Activated T-cell treated with anti-CD3 and anti-CD28 coated beads for 24 hours (primary cell): ENCODE measurements at places on chromosomes 5 and 9.

DNA sequence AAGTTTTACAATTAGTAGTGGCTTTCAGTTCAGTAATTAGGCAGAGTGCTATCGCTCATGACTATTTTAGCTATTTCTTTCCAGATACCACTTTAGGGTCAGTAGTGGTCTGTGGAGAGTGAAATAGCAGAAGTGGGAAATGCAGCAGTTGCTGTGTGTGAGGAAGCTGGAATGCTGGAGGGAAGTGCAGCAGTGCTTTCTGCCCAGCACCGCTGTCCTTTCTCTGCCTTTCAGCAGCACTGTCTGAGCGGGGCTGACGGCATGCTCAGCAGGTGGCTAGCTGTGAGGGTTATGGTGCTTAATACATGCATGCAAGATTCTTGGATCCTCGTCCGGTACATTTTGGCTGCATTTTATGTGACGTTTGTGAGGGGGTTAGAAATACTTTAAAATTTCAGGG is 213.9 kb downstream of the PBX3 start:
- DNase-seq, result no peak

DNA sequence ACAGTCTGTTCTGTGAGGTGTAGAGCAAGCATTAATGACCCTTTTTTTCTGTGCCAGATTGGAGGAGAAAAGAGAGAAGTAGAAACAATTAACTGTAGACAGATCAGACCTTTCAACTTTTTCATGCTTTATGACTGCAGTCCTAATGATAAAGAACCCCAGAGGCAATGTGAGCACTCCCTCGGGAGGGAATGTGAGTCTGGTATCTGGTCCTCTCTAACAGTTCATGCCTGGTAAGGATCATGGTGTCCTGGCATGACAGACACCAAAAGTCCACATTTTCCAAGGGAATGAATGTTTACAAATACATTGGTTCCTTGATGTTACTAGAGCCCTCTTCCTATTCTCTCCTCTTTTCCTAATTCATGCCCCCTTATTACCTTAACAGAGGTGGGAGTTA is 70.3 kb downstream of the MTAP start:
- DNase-seq, result no peak

- no peak for DNase-seq
Measured at GRCh38 chr5:133921069-133921468, 47.4 kb downstream of the C5orf15 start.

- no peak for DNase-seq
Measured at GRCh38 chr5:89016741-89017303, 133.8 kb upstream of the MEF2C start.

DNA sequence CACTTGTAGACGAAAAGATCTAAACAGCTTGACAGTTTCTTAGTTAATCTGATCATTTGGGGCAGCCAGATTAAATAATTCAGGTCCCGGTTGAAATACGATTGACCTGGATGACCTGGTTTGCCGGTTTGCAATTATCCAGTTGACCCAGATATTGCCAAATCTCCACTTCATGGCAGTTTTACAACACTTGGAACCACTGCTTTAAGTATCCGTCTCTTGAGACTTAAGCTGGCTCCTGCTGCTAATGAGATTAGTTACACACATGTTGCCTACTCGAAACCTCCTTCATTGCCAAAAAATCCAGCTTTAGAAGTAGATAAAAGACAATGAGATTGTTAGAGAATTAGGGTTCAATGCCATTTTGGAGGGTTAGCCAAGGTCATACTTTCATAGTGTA is 136.2 kb upstream of the HAPLN1 start:
- DNase-seq, result no peak

DNA sequence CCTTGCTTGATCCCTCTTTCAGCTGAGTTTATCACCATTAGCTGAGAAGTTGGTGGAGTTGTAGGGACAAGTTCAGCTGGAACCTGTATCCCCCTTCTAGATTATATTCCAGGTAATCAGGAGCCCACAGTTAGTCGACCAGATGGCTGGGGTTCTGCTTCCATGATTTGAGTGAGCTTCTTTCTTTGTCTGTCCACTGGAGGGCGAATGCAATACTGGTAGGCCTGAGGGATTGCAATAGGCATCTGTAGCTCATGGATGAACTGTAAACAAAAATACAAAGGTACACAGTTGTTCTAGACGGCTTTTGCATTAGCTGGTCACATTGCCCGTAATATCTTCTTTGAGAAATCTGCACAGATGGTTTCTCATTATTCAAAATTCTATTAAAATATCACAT is 88.9 kb downstream of the PCSK5 start:
- DNase-seq, result no peak

- no peak for DNase-seq
Measured at GRCh38 chr5:83157163-83157562, 79.8 kb downstream of the XRCC4 start.

GRCh38 chr9:88280816-88281382 is 107.3 kb upstream of the SPIN1 start:
- DNase-seq, result no peak

GRCh38 chr5:1040571-1040970 is 32.0 kb downstream of the NKD2 start:
- DNase-seq, result no peak

DNA sequence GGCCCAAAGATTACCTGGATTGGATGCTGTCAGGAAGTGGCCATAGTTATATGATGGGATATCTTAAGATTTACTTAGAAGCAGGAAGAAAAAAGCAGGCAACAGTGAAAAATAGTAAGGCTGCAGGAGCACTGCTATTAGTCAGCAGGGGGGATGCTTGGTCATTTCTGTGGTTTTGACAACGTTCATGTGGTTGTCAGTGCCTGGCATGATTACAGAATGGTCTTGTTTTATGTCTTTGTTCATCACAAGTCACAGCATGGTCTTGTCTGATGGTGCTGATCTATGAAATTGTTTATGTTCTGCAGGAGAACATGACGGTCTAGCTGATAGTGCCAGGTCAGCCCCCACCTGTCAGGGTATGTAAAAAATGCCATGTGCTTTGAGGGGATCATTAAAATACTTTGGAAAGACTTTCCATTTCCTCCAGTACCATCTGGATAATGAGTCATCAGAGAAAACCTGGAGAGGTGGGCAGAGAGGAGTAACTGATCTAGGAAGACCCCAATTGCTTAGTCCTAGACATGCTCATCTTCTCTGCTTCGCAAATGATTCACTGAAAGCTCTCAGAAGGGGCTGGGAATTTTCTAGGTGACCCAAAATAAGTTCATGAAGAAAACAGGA is 48.5 kb downstream of the PLGRKT start:
- DNase-seq, result no peak

DNA sequence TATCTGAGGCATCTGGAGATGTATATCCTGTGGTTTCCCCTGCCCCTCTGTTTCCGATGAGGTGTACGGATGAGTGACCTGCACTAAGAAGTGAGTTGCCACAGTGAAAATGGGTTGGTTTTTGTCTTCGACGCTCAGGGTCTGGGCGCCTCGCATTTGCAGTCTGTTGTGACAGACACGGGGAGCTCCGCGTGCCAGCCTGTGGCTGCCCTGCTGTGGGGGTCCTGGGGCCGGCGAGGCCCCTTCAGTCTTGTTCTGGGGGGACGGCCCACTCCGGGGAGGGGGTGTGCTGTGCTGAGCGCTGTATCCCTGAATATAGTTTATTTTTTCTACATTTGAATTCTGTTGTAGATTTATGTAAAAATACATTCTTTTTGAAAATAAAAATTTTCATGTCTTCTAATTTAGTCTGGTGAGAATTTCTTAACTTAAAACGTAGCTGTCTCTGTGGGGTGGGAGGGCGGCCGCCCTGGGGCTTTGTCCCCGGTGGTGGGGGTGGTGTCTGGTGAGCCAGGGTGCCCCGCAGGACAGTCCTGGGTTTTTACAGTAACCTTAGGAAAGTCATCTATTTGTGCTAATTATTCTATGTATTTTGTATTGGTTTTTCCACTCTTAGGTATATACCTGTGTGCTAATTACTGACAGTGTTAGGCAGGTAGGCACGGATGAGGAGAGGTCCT is 4.7 kb downstream of the RNU6ATAC start:
- DNase-seq, result no peak

GRCh38 chr9:116697887-116698286 is 10.8 kb downstream of the TRIM32 start:
- no peak for DNase-seq

DNA sequence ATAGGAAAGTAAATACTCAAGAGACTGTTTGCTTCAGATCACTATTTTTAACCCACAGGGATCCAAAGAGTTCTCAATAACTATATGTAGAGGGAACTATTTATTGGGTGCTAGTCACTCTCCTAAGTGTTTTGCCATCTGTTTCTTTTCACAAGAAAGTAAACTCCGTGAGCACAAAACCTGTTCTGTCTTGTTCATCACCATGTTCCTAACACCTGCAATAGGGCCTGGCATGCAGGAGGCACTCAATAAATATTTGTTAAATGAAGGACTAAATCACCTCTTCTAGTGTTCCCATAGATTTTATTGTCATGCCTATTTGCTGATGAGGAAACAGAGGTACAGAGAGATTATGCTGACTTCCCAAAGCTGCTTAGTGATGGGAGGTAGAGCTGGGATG is 118.2 kb downstream of the VCAN start:
- DNase-seq, result no peak

DNA sequence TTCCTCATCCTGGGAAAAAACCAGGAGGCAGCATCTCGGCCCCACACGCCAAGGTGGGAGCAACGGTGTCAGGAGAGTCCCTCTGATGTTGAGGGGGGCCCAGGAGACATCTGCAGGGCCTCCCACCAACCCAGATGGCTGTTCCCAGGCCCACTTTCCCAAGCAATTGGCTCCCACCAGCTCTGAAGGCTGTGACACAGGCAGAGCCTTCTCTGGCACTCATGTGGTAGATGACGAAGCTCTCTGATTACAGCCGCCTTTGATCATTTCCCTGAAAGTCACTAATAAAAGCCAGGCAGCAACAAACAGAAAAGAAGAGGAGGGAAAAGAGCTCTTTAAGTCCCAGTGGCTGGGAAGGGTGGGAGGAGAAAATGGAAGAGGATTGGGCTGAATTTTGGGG is 226.5 kb downstream of the CDK5RAP2 start:
- no peak for DNase-seq

GRCh38 chr9:134936346-134937163 is 18.8 kb upstream of the FCN1 start:
- no peak for DNase-seq

DNA sequence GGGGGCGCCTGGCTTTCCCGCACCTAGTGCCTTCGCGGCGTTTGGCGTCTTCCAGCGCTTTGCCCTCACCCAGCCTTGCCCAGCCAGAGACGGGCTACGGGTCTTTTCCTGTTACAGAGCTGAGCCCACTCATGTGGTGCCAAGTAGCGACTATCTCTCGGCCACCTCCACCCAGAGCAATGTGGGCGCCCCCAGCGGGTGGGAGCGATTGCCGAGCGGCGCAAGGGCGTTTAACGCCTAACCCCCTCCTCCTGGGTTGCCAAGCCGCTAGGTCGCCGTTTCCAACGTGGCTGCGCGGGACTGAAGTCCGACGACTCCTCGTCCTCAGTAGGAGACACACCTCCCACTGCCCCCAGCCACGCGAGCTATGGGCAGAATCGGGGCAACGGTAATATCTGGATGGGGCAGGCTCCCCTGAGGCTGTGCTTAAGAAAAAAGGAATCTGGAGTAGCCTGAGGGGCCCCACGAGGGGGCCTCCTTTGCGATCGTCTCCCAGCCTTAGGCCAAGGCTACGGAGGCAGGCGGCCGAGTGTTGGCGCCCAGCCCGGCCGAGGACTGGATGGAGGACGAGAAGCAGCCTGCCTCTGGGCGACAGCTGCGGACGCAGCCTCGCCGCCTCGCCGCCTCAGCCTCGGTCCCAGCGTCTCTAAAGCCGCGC is 5.8 kb downstream of the TLX3 start:
- no peak for DNase-seq

- DNase-seq, result no peak
Measured at GRCh38 chr5:156128026-156128425, 198.9 kb upstream of the SGCD start.

DNA sequence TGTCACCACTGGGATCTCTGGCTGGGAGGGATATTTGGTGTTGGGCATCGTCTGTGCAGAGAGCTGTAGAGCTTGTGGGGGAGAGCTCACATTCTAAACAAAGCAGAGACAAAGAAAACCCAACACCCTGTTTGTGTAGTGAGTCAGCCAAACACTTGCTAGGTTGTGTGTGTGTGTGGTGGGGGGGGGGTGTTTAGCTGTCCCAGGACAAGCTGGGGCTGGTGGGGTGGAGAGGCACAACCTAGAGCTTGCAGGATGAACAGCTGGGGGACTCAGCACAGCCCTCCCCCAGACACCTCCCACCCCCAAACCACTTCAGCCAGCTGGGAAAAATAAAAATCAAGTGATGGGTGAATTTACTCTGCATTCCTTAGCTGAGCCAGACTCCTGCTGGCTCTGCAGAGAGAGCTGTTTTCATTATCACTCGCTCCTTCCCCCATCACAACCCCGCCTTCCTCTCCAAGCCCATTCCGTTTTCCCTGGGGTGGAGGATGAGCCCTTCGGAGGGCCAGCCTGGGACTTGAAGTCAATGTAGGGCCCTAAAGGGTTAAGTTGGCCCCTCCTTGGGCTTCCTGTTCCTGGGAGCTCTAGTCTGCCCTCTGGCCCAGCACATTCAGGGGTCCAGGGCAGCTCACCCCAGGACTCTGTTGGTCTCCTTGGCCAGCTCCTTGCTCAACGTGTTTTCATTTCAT is 2.6 kb downstream of the OLFML2A start:
- DNase-seq, result no peak

GRCh38 chr9:123438321-123438720 is 82.3 kb downstream of the CRB2 start:
- DNase-seq, result no peak

DNA sequence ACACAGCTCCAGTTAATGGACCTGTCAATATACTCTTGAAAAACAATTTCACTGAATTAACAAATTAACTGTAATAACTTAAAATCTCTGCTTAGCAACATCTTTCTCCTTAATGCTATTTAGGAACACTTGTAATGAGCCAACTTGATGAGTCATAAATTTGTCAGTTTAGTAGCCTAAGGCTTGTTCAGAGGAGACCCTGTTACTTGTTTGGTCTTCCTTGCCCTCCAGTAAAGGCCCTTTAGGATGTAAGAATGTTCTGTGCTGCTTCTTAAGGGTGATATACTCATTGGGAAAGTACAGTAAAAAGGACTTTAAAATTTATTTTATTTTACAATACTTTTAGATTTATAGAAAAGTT is 11.4 kb upstream of the MATR3 start:
- DNase-seq, result no peak

DNA sequence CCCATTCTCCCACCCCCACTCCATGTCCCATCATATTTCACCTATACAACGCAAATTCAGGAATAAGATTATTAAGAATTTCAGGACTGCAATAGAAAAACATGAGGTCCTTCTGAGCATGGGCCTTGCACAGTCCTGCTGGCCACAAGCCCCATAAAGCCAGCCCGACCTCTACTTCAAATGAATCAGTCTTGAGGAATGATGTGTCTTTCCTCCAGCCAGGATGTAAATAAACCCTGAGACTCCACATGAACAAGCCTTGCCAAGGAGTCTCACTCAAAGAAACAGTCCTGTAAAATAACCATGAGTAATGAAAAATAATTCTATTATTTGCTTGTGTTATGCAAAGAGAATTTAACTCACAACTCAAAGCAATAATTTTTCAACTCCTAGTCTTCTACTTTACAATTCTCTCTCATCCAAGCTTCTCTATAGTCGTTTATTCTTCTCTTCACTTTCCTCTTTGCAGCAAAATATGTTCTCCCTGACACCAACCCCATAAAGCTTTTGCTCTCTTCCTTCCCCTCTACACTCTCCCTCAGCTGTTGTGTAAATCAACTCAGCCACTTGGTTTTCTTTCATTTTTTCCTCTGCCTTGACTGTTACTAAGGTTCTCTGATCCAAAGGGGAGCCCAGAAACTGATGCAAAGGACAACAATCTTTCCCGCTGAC is 140.1 kb upstream of the MOCS2 start:
- no peak for DNase-seq

- no peak for DNase-seq
Measured at GRCh38 chr5:61159836-61160235, 2.4 kb downstream of the SMIM15 start.
